ENCODE measurements at places on chromosomes 12 and 14.

- no peak for DNase-seq
These were observed 1.1 kb downstream of the TPI1 start for GRCh38 chr12:6868211-6869048.

DNA sequence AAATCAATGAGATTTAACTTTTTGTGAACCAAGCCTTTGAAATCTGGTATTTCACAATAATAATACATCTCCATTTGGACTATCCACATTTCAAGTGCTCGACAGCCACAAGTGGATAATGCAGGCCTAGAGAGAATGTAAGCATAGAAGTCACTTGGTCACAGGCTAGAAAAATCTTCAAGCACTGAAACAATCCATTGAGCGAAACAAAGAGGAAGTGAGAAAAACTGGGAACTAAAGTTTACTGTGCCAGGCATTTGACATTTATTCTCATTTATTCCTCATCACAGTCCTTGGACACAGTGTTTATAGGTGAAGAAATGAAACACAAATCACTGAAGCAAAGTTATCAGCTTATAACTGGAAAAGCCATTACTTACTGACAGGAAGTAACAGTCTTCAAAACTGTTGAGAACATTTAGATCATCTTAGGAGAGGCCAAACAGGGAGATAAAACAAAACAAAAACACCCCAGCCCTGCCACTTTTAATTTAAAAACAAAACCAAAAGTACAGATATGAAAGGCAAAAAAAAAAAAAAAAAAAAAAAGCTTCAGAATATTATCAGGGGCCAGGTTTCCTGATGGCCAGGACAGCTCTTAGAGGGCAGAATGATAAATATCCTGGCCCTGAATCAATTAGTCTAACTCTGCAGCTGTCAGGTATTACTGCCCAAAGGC, 29.2 kb downstream of the GNS start:
- no peak for DNase-seq

DNA sequence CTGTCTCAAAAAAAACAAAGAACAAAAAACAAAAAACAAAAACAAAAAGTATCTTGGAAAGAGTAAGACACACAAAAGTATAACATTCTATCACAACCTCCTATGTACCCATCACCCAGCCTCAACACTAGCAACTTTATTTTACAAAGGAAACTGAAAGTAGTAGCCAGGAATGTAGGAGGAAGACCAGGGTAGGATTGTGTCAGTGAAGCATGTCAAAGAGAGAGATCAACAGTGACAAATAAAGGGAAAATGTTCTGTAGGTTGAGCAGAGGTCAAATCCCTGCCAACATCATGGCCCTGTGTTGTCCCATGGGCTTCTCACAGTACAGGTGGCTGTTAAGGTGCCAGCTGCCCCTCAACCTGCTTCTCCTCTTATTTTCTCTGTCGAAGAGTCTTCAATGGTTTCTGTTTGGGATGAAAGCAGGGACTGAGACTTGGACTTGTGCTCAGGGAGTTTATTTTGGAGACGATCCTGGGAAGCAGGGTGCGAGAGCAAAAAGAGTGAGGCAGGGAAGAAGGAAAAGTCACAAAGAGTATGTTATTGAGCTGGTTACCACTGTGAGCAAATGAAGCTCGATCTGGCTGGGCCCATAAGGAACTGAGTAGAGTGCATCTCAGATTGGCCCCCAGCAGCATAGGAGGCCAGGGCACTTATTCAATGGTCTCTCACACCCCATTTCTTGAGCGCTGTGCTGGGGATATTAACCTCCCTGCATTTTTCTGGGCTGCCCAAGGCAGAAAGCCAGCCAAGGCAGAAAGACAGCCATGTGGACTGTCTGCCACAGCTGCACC, 29.4 kb upstream of the CTDSP2 start:
- no peak for DNase-seq

DNA sequence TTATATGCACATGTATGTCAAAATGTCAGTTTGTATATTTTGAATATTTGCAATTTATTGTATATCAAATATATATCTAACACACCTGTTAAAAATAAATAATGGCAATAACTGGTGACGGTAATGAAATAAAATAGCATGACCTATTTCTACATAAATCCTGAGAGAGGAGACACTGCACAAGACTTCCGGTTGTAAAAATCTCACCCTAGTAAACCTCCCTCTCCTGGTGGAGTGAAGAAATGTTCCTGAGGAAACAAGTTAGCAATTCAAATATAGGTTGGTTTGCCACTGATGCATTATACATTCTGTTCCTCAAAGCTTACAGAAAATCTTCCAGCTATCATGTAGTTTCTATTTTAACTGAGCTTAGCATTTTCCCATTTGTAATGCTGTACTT, 166.1 kb upstream of the SYT10 start:
- DNase-seq = no peak

- DNase-seq = peak; percentile 57
These were observed at the start of gene NXPH4 for GRCh38 chr12:57216014-57216911. NXPH4 (plus strand) TSS chr12:57216794; CDS start chr12:57216970, 176 bp downstream.

GRCh38 chr12:106309671-106310505, 7.4 kb downstream of the TCP11L2 start:
- DNase-seq = no peak

- DNase-seq = no peak
These were observed 61.9 kb downstream of the TMEM30B start for GRCh38 chr14:61219256-61219655.

DNA sequence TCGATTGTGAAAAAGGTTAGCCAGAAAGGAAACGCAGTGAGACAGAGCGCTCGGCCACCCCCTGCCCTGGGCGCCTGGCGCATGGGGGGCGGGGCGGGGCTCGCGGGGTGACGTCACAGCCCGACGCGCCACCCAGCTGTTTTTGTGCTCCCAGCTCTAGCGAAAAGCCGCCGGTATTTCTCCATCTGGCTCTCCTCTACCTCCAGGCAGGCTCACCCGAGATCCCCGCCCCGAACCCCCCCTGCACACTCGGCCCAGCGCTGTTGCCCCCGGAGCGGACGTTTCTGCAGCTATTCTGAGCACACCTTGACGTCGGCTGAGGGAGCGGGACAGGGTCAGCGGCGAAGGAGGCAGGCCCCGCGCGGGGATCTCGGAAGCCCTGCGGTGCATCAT, at the start of gene GABARAPL1:
Gene GABARAPL1 (plus strand): TSS at position 139 of the 393 bp plus-strand sequence. CDS start 253 bp downstream, at position 392.
- DNase-seq = peak; percentile 69

GRCh38 chr12:12465522-12465921, 97.1 kb downstream of the DUSP16 start:
- no peak for DNase-seq

GRCh38 chr14:105526776-105527380, 495 bp downstream of the TMEM121 start:
- DNase-seq = no peak

DNA sequence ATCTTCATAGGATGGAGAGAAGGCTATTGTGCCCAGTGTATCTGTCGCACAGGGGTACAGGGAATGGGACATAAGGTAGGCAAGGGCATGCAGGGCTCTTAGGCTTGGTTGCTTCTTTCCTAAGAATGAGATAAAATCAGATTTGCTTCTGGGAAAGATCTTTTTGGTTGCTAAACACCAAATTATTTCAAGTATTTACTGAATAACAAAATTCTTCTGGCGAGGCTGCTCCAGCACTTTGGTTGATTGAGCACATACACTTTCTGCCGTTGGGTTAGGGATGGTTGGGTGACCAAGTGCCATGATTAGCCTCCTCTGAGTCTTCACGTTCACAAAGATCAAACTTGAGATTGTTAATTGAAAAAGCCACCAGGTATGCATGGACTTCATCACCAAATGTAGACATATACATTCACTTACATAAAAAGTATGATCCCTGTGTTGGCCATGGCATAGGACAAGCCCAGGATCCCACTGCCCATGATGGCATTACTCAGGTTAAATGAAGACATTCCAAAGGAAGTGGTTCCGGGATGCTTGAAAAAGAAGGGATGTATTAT, 38.2 kb downstream of the SLC38A4 start:
- no peak for DNase-seq

DNA sequence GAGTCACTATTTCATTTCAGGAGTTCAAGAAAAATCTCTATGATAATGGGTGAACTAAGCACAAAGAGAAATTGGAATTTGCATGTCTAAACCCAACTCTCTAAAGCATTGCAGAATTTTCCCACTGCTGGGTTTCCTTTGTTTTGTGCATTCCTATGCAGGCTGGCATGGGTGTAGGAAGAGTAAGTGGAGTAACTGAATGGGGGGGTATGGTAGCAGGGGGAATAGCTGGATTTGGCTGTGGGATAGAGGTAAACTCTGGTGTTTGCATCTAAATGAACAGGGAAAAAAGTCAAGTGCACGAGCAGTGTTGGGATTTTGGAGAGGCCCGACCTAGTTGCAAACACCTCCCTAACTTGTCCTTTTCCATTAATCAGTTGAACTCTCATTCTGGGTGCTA, 159.1 kb downstream of the ANO4 start:
- no peak for DNase-seq

- DNase-seq = no peak
These were observed 29.1 kb downstream of the DPF3 start for GRCh38 chr14:72864712-72865365.

DNA sequence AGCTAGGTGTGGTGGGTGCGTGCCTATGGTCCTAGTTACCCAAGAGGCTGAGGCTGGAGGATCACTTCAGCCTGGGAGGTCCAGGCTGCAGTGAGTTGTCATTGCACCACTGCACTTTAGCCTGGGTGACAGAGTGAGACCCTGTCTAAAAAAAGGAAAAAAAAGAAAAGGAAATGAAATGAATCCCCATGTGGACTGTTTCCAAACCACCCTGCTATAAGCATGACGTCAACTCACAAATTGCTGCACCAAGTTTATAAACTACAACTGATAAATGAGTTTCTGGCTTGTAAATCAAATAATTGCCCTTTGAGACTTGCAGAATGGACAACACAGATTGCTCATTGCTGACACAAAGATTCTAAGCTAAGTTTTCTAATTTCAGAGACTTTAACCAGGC, 51.0 kb upstream of the STK38L start:
- DNase-seq = no peak

GRCh38 chr14:73477618-73478266, 13.0 kb upstream of the RIOX1 start:
- DNase-seq = no peak

GRCh38 chr12:93918262-93918661, 230.1 kb upstream of the PLXNC1 start:
- no peak for DNase-seq

DNA sequence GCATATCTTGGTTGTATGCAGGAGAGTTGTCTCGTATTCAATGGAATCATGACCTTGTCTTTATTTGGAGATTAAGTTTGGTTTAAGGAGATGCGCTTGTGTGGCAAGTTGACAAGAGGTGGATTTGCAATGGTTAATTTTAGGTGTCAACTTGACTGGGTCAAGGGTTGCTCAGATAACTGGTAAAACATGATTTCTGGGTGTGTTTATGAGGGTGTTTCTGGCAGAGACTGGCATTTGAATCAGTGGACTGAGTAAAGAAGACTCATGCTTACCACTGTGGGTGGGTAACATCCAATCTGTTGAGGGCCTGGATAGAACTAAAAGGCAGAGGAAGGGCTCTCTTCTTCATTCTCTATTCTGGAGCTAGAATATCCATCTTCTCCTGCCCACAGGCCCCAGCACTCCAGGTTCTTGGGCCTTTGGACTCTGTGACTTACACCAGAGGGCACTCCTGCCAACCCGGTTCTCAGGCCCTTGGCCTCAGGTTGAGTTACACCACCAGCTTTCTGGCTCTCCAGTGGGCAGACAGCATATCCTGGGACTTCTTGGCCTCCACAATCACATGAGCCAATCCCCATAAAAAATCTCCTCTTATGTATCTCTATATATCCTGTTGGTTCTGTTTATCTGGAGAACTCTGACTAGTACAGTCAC, 141.5 kb upstream of the ARID2 start:
- no peak for DNase-seq

DNA sequence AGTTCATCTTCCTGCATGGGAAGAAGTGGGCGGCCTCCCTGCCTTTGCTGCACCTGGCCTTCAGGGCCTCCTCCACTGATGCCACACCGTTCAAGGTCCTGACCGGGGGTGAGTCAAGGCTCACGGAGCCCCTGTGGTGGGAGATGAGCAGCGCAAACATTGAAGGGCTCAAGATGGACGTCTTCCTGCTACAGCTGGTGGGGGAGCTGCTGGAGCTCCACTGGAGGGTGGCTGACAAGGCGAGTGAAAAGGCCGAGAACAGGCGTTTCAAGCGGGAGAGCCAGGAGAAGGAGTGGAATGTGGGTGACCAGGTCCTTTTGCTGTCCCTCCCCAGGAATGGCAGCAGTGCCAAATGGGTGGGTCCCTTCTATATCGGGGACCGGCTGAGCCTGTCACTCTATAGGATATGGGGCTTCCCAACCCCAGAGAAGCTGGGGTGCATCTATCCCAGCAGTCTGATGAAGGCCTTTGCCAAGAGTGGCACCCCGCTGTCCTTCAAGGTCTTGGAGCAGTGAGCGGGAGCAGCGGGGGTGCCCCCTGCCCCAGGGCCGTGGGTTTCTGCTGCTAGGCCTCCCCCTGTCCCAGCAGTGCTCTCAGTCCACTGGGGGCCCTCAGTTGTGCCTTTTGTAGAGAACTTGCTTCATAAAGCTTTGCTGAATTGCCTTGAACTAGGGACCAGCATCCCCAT, 12.4 kb downstream of the CBLN3 start:
- no peak for DNase-seq

GRCh38 chr12:76449583-76449982, 101.4 kb upstream of the BBS10 start:
- DNase-seq = no peak

DNA sequence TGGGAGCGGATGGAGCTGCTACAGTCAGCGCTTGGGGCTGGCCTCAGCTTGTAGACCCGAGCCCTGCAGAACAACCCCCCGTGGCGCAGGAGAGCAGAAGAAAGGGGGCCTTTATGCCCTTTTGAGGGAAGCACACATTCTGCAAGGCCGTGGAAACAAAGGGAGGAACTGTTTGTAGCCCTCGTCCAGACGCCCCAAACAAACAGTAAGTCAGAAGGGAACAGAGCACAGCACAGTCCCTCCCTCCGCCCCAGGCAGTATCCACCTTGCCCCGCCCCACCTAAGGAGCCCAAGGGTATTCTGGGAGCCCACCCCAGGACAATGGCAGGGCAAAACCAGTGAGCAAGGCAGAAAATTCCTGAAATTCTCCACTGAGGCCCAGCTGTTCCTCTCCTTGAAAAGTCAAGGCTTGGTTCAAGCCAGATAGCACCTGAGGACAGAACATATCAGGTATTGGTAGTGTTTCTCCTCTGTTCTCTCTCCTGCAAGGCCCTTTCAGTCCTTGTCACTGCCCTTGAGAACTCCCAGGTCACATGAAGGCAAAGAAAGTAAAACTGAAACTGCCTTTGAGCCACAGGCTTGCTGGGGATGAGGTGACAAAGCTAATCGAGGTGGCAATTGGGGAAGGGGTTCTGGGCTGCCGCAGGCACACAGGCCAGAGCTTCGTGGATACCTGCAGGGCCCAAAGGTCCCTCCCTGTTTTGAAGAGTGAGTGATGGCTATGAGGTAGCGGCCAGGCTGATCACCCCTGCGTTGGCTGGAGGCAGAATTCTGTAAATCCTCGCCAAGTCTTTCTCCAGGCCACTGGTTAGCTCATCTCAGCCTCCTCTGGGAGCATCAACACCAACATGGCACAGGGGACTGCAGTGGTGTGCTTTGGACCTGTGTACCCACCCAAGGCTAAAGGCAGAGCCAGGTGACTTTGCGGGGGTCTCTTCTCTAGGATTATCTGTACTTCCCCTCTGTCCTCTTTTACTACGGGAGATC, 499 bp downstream of the DGLUCY start:
- peak; percentile 48 for DNase-seq
